ENCODE measurements at places on chromosomes 2 and 18.

GRCh38 chr2:127573771-127574170, 38.3 kb downstream of the MYO7B start:
- DNase-seq = peak; percentile 50

DNA sequence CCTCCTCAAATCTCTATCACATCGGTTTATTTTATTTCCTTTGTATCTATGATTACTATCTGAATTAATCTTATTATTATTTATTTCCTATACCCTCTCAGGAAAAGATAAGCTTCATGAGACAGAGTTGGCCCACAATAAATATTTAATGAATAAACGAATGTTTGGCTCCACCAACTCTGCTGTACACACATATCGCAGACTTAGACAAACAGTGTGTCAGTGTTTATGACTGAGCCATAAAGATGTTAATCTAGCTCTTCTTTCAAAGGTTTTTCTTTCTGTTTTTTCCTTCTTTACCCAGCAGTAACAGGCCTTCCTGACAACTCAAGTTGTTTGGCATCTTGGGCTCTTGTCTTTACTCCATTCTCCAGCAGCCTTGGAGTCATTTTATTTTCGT, 329.5 kb downstream of the CDH2 start:
- no peak for DNase-seq

DNA sequence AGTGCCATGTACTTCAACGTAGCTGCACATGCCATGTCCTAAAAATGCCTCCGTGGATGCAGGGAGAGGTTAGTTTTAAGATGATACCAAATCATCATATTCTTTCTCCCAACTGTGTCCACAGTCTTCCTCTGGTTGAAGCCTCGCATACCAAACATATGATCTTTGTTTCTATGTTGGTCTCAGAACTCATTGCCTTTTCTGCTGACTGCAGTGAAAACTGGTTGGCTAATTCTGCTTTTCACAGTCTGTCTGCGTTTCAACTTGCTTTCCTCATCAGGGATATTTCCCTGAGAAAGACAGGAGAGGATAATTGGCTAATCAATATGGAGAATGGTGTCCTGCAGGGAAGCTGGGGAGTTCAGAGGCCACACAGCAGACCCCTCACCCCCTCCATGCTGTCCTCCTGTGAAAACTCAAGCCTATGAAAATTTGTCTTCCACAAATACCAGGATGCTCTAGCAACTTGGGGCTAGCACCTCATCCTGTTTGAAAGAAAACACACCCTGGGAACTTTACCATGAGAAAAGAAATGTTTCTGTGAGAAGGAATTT, 192.2 kb upstream of the PXDN start:
- no peak for DNase-seq

GRCh38 chr2:43129676-43130547, 96.5 kb downstream of the ZFP36L2 start:
- peak; percentile 69 for DNase-seq

DNA sequence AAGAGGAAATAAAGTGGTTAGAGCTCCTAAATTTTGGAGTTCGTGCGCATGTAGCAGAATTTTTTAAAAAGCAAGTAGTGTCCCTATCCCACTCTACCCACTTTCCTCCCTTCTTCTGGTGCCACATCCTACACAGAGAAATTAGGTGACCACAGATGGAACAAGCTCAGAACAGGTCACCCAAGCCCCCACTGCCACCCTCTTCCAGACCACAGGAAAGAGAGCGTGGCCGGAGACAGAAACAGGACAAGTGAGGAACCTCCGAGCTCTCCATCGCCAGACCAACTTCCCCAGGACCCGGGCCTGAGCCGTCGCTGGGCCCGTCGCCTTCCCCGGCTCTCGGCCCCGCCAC, 433 bp downstream of the NPC1 start:
- no peak for DNase-seq

DNA sequence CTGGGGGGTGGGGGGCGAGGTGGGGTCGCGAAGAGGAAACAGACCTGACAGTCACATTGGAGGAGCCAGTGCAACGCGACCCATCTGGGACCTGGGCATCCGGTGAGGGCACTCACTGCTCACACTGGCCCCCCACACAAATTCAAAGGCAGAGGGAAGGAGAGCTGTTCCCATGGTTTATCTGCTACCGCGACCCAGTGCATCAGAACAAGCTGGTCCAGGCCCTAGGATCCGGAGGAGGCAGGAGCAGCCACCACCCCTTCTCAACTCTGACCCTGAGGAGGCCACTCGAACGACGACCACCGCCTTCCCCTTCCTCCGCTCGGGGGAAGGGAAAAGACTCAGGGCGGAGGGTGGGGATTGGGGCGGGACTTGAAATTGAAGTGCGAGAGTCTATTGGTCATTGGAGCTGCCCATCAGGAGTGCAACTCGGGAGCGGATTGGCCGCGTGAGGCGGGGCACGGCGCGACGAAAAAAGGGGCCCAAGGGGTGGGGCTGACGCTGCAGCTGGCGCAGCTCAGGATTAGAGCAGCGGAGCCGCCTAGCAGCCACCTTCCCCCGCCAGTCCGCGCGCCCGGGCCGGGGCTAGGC, at the start of gene CDK5R2:
Gene CDK5R2, plus strand, starts transcription at position 526 of the 591 bp plus-strand sequence. CDS start 155 bp downstream, outside the sequence.
- DNase-seq = peak; percentile 85

DNA sequence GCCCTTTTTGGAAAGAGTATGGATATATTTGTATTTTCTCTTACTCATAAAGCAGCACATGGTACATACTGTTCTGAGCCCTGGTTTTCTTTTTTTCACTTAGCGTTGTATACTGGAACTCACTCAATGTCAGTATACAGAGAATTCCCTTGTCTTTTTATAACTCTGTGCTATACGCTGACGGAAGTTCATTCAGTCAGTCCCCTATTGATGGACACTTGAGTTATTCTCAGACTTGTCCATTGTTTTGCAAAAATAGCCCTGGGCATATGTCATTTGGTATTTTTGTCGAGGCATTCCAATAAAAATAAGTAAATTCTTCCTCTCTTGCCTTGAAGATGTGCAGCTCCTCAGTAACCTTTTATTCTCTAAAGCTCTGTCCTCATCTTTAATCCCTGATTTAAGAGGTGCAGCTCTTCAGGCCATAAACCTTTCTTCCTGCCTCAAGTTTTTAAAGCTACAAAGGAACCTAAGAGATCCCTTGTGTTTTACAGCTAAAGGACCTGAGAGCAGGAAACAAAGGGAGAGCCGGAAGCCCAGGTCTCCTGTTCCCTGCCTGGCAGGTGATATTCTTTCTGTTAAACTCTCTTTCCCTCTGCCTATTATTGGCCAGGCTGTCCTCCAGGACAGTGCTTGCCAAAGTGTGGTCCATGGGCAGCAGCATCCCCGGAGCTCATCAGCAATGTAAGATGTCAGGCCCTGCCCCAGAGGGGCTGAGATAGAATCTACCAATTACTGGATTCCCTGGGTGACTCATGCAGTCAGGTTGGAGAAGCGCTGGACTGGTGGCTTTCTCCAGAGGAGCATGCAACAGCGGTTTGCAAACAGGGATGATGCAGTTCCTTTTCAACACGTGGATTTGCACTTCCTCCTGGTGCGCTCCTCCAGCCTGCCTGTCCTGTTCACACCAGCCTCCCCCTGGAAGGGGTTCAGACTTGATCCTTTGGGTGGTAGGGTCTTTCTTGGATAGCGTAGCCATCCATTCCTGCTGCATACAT, 158.0 kb downstream of the NEDD4L start:
- no peak for DNase-seq

- peak; percentile 72 for DNase-seq
Observed at GRCh38 chr2:172972005-172972619, 103.5 kb upstream of the MAP3K20 start.

DNA sequence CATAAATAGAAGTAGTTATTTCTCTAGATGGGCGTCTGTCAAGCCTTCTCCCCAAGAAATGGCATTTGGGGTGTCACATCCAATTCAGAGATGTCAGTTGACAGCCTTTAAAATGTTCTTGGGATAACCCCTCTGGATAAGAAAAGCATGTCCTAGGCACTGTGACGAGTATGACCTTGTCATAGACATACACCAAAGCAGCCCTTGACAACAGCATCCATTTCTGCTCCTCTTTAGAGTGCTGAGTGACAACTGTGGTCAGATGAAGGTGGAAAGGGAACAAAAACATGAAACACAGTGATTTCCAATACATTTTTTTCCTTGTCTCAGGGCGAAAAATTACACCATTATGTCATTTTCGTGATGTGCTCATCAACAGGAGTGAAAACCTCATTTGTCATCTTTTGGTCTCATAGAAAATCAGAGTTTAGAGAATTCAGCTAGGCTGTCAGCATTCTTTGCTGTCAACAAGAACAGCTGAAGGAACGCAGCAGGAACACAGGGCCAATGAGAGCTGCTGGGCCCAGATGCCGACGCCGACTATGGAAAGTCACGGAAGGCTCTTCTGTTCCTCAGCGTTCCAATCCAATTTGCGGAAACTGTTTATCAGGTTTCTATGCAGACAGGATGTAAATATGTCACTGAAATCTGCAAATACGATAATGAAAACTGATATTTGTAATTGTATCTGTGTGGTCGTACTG, 193.2 kb downstream of the ICOS start:
- DNase-seq = no peak

- no peak for DNase-seq
Observed at GRCh38 chr2:157149270-157149669, 108.2 kb upstream of the GALNT5 start.

DNA sequence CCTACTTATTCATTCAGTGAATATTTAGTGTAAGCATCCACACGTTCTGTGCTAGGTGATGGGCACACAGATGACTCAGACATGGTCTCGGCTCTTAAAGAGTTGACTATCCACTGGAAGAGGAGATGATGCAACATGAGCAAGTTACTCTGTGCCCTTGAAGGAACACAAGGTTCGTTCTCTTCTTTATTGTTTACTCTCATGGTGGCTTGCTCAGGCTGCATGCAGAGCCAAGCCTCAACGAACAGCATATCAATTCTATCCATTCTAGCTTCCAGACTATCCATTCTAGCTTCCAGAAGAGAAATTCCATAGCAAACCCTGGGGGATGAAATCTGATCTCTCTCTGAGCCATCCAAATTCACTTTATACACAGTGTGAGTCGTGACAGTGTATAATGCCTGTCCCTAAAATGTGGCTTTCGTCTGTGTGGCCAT, 68.1 kb upstream of the CTAGE1 start:
- DNase-seq = no peak

GRCh38 chr18:40546875-40547274, 1408.2 kb upstream of the PIK3C3 start:
- no peak for DNase-seq

GRCh38 chr2:235378246-235378645, 115.6 kb upstream of the AGAP1 start:
- no peak for DNase-seq

GRCh38 chr2:235377176-235377575, 116.7 kb upstream of the AGAP1 start:
- no peak for DNase-seq

DNA sequence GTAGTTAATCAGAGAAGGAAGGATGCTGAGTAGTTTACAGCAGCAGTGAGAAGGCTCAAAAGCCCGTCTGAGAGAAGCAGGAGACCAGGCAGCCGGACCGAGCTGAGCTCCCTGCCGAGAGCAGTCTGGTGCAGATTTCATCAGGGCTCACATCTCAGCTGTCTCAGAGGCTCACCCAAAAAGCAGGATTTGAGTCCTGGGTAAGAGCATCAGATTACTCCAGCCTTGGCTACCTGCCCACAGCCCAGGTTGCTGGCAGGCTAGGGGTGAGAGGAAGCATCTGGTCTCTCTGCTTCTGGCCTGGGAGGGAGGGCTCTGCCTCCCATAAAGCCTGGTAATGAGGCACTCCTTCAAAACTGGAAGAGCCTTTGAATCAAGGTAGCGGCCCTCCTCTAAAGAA, 140.5 kb downstream of the ST6GAL2 start:
- no peak for DNase-seq

DNA sequence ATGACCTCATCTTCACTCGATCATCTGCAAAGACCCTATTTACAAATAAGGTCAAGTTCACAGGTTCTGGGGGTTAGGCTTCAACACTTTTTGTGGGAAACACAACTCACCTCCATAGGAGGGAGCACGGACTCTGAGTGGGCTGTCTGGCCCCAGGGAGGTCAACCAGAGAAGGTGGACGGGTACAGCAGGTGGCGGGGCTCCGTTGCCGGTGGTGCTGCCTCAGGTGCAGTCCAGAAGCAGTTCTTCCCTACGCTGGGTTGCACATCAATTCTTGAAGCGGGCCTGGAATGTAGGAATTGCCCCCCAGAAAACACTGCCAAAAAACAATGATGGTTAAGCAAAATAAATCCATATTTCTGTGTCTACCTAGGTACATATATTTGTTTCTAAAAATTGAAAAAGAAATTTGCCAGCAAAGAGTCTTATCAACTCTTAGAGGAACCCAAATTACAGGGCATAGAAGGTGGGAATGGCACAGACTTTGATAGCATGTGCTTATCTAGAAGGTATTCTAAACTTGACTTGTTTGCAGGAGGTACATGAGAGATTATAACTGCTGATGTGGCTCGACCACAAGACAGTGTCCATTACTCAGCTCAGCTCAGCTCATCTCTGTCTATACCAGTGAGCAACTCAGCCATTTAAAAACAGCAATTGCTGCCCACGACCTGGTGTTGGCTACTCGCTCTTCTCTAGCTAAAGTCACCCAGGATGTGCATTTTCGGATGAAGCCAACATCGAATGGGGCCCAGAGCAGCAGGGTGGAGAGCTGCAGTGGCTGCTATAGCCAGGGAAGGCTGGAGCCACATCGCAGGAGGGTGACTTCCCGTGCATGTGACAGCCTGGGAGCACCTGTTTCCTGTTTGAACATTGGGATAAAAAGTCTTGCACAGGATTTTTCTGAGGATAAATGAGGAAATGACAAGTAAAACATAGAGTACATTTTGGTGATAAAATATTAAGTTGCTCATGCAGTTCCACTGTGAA, 128.7 kb downstream of the RNF144A start:
- DNase-seq = no peak

Data from activated effector memory CD4-positive, alpha-beta T cell treated with anti-CD3 and anti-CD28 coated beads, Interleukin-2, amount 50 U/mL, for 16 hours (primary cell).